Esophagus mucosa (tissue), 1 donor: ENCODE measurements at places on chromosomes 13 and 19. TPM values are rescaled to one million over a fixed set of nuclear protein-coding genes. Genes with fewer than 3 reads are reported as not detected.
A peak's percentile ranks its signal among the peaks of the same experiment; 100 is the strongest.

The PROZ gene
- total RNA-seq: not detected

- no peak for ATAC-seq
These were observed 45.2 kb upstream of the AMER2 start for GRCh38 chr13:25217023-25217885.

GRCh38 chr19:5103061-5103701, 134.3 kb downstream of the KDM4B start:
- ATAC-seq: no peak

- peak; percentile 14 for ATAC-seq
These were observed 11.3 kb upstream of the ZBTB7A start for GRCh38 chr19:4077800-4078684.

- no peak for ATAC-seq
These were observed 2.9 kb downstream of the SHFL start for GRCh38 chr19:10088949-10089554.

GRCh38 chr13:47896546-47896945, 104.5 kb downstream of the SUCLA2 start:
- no peak for ATAC-seq

The FAM83E gene
- 6.5 TPM for total RNA-seq

GRCh38 chr19:51187395-51188226, 37.3 kb upstream of the CD33 start:
- no peak for ATAC-seq

DNA sequence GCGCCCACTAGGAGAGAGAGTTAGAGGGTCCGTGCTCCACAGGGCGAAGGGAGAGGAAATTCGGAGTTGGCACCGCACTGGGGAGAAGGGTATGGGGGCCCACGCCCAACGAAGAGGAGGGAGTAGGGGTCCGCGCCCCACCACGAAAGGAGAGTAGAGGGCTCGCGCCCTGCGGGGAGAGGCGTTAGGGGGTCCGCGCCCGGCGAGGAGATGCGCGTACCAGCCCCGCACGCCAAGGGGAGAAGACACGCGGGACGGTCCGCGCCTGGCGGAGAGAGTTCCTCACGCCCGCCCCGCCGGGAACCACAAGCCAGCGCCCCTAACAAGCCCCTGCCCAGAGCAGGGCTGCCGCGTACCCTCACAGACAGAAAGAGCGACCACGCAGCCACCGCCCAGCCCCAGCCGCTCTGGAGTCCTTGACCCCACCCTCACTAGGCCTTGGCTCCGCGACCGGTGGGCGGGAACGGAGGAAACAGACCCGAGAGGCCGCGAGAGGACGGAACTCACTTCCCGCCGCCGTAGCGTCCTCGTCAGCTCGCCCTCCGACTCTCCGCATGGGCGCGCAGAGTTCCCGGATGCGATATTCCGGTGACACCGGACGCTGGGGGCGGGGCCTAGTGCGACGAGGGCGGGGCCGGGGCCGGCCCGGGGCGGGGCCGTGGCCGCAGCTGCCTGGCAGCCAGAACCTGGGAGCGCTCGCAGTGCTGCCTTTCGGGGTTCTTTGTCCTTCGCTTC, 20.0 kb upstream of the ZSCAN18 start:
- no peak for ATAC-seq

DNA sequence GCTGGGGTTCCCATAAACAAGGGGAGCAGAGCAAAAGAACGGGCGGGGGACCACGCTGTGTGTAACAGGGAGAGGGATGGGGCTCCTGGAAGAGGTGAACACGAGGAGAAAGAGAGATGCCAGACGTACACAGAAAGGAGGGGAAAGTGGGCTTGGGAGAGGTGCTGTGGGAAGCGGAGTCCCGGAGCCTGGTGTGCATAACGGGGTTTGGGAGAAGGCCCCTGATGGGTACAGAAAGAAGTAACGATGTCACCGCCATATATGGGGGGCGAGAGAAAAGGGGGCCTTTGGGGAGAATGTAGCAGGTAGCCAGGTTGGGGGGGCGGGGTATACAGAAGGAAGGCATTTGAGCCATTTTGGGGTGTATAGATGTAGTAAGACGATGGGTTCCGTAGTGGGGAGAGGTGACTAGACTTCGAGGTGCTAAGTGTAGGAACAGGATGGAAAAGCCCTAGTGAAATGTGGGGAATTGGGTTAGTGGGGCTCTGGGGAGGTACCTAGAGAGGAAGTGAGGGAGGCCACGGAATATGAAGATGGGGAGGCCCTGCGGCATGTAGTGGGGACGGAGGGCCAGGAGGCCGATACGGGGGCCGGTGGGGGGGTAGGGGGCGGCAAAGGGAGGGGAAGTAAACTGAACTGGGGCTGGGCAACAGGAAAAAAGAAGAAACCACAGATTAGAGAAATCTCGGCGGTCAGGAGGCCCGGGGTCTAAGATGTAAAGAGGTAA, 787 bp downstream of the ZNF580 start:
- ATAC-seq: no peak

GRCh38 chr13:19955873-19956559, 2.5 kb upstream of the ZMYM2 start:
- no peak for ATAC-seq

The GJA3 gene
- 1.5 TPM for total RNA-seq

DNA sequence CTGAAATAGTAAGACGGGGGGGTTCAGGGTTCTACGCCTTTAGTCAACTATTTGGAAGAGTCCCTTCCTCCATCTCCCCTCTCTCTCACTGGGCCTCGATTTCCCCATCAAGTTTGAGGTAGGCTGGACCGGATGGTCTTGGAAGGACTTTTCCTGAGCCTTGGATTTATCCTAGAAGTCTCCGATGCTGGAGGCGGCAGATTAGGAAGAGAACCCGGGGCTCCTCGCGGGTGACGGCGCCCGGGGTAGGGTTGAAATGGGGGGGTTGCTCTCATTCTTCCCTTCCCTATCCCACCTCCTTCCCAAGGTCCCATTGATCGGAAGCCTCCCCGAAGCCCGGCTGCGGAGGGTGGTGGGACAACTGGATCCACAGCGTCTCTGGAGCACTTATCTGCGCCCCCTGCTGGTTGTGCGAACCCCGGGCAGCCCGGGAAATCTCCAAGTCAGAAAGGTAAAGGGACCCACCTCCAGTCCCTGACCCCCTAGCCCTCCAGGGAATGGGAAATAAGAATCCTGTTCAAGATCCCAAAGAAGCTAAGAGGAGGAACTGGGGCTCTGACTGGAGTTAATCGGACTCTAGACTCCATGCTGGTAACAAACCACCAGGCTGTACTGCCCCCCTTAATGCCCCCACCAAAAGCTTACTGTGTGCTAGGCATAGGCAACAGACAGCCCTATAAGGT, 781 bp downstream of the QPCTL start:
- ATAC-seq: no peak

The SYCN gene
- total RNA-seq: not detected

DNA sequence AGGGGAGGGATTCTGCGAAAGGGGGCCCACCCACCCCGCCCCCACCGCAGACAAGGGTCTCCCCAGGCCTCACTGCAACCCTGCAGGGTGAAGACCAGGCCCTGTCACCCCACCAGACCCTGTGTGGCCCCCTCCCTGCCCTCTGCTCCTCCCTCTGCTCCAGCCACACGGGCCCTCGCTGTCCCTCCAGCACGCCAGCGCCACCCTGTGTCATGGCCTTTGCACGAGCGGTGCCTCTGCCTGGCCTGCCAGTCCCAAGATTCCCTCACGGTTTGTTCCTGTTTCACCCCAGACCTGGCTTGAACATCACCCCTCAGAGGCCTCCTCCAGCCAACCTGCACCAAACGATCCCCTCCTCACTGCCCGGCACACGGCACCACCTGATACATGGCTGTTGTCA, 27.3 kb downstream of the PIP5K1C start:
- no peak for ATAC-seq

The ZNF570 gene
- 1.4 TPM for total RNA-seq

- ATAC-seq: no peak
These were observed 1559.0 kb upstream of the SLC10A2 start for GRCh38 chr13:104625201-104625600.

GRCh38 chr13:40408602-40409001, 257.8 kb downstream of the FOXO1 start:
- ATAC-seq: no peak

The ZNF566 gene
- total RNA-seq: 4.3 TPM

GRCh38 chr13:66951426-66951825, 278.7 kb downstream of the PCDH9 start:
- no peak for ATAC-seq

- peak; percentile 6 for ATAC-seq
These were observed 509 bp downstream of the KXD1 start for GRCh38 chr19:18558202-18558555.

The HCN2 gene
- 0.48 TPM for total RNA-seq

GRCh38 chr13:94195715-94196114, 283.8 kb downstream of the DCT start:
- no peak for ATAC-seq

DNA sequence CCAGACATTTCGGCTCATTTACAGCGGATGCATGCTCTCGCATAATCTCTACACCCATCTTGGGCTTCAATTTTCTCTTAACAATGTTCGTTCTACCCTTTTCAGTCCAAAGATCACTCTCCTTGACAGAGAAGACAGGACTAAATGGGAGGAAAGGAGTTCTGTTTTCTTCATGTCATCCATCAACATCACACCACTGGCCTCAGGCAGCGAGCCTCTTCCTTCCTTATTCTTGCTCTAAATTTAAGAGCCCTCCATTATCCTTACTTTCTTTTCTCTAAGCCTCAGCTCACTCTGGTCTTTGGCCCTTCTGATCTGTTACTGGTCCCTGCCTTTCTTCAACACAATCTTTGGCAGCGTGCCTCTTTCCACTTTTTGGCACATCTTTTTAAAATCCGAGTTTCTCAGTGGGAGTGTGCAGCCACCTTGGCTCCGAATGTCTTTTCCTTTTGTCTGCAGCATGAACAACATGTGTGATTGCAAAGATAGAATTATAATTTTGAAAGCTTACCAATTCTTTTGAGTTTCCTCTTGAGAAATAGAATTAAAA, 98.7 kb downstream of the FAM216B start:
- ATAC-seq: no peak

DNA sequence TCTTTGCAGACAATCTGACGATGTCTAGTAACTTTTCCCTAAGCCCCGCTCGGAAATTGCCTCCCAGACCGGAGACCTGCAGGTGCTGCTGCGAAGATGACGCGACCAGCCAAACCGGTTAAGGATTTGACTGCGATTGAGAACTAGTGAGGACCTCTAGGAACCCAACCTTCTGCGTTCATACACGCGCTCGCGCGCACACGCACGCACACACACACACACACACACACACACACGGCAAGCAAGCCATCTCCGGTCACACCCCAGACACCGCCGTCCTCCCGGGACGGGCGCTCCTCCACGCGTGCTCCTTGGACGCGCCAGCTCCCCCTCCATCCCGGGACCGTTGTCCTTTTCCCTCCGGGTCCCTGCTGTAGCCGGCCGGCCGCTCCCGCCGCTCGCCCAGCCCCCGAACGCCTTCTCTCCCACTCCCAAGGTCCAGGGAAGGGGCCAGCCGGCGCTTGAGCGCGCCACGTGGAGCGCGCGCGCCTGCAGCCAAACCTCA, 1.2 kb downstream of the TBC1D4 start:
- peak; percentile 89 for ATAC-seq

DNA sequence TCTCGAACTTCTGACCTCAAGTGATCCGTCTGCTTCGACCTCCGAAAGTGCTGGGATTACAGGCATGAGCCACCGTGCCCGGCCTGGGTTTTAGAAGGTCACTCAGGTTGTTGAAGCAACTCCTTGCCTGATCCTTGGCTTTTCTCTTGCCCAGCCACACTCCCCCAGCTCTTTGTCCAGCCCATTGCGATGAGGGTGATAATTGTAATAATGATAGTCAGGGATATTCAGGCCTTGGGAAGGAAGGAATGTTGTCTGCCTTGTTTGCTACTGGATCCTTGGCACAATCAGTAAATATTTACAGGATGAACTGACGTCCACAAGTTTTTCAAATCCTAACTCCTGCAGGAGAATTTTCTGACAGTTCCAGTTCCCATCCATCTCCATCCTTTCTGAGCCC, 1.8 kb downstream of the THOP1 start:
- no peak for ATAC-seq

- ATAC-seq: no peak
These were observed 4.3 kb downstream of the FOSB start for GRCh38 chr19:45471931-45472562.

The MZF1 gene
- total RNA-seq: 9.4 TPM

The GRK1 gene
- not detected for total RNA-seq

- peak; percentile 91 for ATAC-seq
These were observed at the start of gene TMC4 for GRCh38 chr19:54172471-54173358. TMC4 (minus strand) TSS chr19:54173160; CDS start chr19:54173117, 43 bp downstream.

DNA sequence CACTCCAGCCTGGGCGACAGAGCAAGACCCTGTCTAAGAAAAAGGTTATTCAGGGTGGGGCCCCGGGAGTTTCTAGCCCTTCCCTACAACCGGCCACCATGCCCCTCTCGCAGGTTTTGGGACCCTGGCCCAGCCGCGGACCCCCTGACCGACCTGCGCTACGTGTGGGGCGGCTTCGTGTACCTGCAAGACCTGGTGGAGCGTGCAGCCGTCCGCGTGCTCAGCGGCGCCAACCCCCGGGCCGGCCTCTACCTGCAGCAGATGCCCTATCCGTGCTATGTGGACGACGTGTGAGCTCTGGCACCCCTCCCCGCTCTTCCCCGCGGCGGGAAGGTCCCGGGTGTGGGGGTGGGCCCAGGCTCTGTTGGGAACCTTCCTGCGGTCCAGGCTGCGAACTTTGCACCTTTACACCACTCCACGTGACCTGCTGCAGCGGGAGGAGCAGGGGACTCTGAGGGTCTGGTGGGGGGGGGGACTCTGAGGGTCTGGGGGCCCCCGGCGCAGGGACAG, 6.3 kb downstream of the ABCA7 start:
- ATAC-seq: no peak

The MLLT1 gene
- 27.5 TPM for total RNA-seq

- ATAC-seq: no peak
These were observed 9.4 kb upstream of the SBK3 start for GRCh38 chr19:55554741-55555152.

DNA sequence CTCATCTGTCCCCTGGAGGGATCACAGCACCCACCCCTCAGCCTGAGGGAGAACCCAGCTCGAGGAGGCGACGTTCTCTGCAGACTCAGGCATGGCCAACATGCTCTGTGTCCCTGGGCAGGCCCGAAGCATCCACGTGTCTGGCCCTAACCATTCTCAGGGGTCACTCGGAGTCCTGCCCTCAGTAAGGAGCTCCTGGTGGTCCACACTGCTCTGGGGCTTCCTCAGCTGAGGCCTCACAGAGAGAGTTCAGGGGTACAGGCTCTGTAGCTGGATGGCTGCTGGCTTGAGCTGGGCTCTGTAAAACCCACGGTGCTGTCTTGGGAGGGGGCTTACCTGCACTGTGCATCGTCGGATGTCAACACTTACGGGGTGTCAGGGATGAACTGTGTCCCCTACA, 4.4 kb upstream of the SIGLEC8 start:
- no peak for ATAC-seq

The COL4A1 gene
- 27.5 TPM for total RNA-seq

- ATAC-seq: no peak
These were observed 65.1 kb downstream of the CHST8 start for GRCh38 chr19:33686687-33687480.

The CEACAM16 gene
- total RNA-seq: not detected

The GRIN2D gene
- 0.04 TPM for total RNA-seq

GRCh38 chr13:43883631-43884030, 3.9 kb downstream of the LACC1 start:
- no peak for ATAC-seq

The WDR88 gene
- total RNA-seq: not detected

- no peak for ATAC-seq
These were observed 329.8 kb upstream of the MIR17HG start for GRCh38 chr13:91017669-91018053.

GRCh38 chr19:41753159-41753558, 2.2 kb upstream of the CEACAM6 start:
- no peak for ATAC-seq
